Trophoblast cell (in vitro differentiated cells and primary cell): ENCODE measurements at places on chromosomes 5 and 9.

- no peak for DNase-seq
These were observed 1.1 kb downstream of the GPR107 start for GRCh38 chr9:130054820-130055219.

DNA sequence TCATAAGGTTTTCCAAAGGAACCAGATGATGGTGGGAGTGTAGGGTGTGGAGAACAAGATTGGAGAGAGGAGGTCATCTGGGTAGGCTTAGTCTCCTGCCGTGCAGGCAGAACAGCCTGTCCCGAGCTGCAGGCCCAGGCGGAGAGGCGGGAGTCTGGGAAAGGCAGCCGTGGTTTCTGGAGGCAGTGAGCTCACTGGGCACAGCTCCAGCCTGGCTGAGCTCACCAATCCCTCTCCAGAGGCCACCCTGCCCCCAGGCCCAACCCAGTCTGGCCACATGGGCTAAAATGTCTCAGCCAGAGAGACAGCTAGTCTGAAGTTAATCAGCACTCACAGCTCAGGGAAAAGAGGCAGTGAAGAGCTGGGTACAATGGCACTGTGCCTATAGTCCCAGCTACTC, 12.3 kb downstream of the P4HA2 start:
- DNase-seq, result no peak

DNA sequence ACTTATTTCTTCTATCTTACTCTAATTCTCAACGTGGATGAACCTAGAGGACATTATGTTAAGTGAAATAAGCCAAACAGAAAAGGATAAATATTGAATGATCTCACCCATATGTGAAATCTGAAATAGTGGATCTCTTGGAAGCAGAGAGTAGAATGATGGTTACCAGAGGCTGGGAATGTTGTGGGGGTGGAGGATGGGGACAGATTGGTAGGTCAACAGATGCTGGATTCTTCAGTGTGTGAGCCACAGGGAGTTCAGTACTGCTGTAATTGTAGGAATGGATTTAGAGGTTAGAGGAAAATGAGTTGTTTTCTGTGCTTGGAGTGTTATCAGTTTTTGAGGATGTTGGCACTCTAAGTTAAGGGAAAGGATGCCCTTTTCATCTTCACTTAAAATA, 190.6 kb downstream of the FBXL7 start:
- no peak for DNase-seq

GRCh38 chr9:100352201-100352726, 478 bp downstream of the TEX10 start:
- DNase-seq, result peak; percentile 46

DNA sequence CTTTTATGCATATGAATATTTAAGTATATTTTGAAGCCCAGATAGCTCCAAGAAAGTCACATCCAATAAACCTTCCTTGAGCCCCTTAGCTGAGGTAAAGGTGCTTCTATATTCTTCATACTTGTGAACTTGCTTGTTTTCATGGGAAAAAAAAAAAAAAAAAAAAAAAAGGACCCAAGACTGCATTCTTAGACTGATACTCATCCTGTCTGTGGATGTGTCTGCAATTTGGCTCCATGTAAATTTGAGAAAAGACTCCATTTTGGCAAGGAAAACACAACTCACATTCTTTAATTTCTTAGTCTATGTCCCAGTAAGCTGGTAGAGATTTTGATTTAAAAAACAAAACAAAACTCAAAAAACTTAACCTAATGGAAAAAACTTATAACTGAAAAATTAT, 238.3 kb downstream of the FBXL17 start:
- peak; percentile 8 for DNase-seq

GRCh38 chr5:96058084-96058483, 96.4 kb upstream of the ELL2 start:
- no peak for DNase-seq

GRCh38 chr5:16484081-16484480, 18.5 kb upstream of the ZNF622 start:
- DNase-seq, result no peak

GRCh38 chr5:66628561-66628960, 32.4 kb downstream of the MAST4 start:
- no peak for DNase-seq

DNA sequence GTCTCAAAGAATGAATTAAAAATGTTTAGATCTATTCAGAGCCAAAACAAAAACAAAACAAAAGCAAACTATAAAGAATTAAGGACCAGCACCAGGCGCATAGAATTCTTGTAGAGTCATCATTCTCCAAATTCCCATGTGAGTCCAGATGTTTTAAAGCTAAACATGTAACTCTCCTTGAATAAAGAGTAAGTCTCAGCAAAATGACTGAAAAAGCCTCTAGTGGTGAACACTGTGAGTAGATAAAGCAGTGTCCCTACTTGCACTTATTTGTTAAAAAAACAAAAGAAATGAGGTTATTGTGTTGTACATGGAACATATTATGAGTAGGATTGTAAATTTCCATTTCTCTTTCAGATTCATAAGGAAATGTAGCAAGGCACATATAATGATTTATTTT, 44.0 kb downstream of the NNT start:
- DNase-seq, result peak; percentile 64

GRCh38 chr5:1445689-1446601, 705 bp upstream of the SLC6A3 start:
- DNase-seq, result no peak

GRCh38 chr9:17083258-17083657, 51.6 kb upstream of the CNTLN start:
- DNase-seq, result peak; percentile 43

- DNase-seq, result no peak
These were observed 22.4 kb downstream of the ZDHHC11B start for GRCh38 chr5:761854-762710.

DNA sequence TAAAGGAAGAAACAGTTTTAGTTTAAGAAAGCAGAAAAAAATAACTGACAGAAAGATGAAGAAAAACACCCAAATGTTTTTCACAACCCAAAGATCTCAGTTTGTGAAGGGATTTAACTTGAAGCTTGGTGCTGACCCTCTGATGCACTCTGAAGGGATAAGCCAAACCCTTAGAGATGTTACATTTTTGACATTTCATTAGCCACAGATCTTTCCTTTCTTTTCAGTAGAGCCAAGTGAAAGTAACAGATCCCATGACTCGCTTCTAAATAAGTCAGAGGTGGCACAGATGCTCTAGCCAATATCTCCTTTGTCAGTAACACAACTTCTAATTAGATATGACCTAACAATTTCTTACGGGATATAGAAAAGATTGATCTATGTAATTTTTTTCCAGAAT, 394.5 kb upstream of the EDIL3 start:
- no peak for DNase-seq

GRCh38 chr5:172959824-172960799, 888 bp downstream of the RPL26L1 start:
- DNase-seq, result no peak

- no peak for DNase-seq
These were observed 4.1 kb upstream of the TOR1A start for GRCh38 chr9:129828051-129828450.

DNA sequence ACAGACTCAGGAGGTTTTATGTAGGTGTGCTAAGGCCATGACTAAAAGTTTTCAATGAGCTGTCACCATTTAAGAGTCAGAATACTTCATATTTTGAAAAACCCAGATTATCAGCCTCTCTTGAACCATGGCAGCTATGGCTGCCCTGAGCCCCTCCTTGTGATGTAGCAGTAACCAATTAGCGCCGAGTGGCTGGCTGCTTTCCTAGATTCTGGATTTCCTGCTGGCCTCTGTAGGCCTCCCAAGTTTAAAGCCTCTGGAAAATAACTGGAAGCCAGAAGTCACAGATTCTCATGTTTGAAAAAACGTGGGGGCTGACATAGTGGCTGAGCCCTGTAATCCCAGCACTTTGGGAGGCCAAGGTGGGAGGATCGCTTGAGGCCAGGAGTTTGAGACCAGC, 25.5 kb downstream of the DAB2IP start:
- no peak for DNase-seq

DNA sequence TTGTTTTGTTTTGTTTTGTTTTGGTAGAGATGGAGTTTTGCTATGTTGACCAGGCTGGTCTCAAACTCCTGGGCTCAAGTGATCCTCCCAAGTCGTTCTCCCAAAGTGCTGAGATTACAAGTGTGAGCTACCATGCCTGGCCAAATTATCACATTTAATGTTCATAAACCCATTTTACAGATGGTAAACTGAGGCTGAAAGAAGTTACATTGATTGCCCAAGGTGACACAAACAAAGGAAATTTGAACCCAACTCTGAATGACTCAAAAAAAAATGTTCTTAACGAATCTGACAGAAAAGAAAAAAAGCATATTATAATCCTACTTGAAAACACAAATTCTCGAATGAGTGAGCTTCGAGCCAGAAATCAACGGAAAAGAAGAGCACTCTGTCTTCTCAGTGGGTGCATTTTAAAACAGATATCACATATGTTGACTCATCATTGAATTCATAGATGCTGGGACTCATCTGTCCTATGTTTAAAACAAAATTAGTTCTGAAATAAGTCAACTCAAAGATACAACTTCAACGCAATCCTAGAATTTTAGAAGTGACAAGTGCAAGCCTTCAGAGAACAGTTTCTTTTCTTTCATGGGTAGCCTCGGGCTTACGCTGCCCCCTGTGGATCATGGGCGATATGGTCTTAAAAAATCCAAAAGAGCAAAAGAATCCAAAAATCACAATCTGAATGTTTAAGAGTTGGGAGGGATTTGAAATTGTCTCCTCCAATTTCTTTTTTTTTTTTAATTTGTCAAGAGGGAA, 28.4 kb downstream of the TIMD4 start:
- no peak for DNase-seq

GRCh38 chr9:17339156-17339555, 204.3 kb downstream of the CNTLN start:
- DNase-seq, result no peak

DNA sequence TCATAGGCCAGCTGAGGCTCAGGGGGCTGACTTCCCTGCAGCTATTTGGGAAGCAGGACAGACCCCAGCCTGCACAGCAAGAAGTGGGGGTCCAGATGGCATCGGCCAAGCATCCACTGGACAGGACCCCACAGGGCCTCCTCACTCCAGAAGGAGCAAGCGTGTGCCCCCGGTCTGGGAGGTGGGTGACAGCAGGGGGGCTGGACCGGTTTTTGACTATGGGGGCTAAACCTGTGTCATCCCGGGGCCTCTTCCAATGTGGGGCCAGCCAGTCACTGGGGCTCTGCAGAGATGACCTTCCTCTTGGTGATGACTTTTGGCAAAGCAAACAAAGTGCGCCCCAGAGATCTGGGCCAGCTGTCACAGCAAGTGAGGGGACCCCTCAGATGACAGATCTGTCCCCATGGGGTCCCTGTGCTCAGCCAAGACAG, 163.9 kb downstream of the OLFM1 start:
- DNase-seq, result no peak

DNA sequence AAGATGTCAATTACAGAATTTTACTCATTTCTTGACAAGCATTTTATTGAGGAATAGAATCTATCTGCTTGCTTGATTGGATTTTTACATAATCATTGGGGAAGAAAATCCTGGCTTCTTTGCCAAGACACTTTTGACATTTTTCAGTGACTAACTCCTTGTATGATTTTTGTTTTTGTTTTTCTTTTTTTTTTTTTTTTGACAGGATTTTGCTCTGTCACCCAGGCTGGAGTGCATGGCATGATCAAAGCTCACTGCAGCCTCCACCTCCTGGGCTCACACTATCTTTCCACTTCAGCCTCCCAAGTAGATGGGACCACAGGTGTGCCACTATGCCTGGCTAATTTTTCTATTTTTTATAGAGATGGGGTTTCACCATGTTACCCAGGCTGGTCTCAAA, 672.3 kb upstream of the RGMB start:
- DNase-seq, result no peak

DNA sequence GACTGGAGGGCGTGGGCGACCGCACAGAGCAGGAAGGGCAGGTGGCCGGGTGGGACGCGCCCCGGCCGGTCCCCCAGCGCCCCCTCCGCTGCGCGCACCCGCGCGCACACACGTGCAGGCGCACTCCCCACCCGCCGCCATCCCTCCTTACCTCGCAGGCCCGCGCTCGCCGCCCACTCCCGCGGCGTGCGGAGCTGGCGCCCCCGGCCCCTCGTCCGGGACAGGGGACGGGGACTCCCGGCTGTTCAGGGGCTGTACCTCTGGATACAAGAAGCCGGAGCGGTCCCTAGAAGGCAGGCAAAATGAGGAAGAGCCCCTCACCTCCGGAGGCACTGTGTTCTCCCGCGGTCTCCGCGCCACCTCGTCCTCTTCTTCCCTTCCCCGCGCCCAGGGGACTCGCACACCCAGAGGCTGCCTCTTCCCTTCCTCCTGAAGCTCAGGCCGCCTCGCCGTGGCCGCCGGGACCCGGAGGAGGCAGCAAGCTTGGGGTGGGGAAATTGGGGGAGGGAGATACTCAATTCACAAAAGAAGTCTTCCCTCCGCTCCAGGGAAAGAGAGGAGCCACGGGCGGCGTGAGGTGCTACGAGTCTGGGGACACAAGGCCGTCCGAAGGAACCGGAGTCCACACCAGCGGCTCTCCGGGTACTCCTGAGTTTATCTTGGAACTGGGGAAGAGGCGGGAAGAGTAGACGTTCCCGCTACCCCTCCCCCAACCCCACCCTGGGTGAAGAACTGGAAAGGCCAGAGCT, 1.4 kb upstream of the GABRB2 start:
- no peak for DNase-seq

- no peak for DNase-seq
These were observed 113.0 kb downstream of the WNK2 start for GRCh38 chr9:93296889-93297480.

GRCh38 chr5:135154961-135155360, 120.9 kb upstream of the PITX1 start:
- no peak for DNase-seq

GRCh38 chr9:89022001-89022759, 30.9 kb downstream of the S1PR3 start:
- DNase-seq, result no peak

- DNase-seq, result no peak
These were observed 57.6 kb downstream of the RAPGEF1 start for GRCh38 chr9:131682261-131682660.

DNA sequence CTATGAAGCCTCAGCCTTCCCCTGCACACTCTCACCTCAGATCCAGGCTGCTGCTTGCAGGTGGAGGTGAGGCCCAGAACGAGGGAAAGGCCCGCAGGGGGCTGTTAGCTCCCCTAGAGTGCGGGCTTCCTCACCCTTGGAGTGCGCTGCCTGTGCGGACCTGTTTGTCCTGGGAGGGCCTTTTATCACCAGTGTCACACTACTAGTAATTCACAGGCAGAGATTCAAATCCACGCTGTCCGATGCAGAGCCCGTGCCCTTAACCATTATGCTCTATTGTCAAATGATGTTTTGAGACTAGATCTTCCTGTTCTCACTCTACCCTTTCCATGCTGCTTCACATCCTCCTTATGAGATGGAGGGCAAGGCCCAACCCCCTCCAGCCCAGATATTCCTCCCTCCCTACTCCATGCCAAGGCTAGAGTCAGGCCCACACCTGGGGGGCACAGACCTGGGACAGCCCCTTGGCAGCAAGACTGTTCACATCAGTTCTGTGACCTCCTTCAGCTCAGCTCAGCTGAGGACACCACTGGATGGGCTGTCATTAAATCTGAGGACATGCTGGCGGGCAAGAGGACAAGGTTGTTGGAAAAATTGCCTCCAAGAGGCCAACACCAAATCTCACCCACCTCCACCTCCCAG, 112.8 kb upstream of the SPOCK1 start:
- DNase-seq, result no peak
